ENCODE measurements at places on chromosomes 1 and 21. TPM values are rescaled to one million over a fixed set of nuclear protein-coding genes. Genes with fewer than 3 reads are reported as not detected.

DNA sequence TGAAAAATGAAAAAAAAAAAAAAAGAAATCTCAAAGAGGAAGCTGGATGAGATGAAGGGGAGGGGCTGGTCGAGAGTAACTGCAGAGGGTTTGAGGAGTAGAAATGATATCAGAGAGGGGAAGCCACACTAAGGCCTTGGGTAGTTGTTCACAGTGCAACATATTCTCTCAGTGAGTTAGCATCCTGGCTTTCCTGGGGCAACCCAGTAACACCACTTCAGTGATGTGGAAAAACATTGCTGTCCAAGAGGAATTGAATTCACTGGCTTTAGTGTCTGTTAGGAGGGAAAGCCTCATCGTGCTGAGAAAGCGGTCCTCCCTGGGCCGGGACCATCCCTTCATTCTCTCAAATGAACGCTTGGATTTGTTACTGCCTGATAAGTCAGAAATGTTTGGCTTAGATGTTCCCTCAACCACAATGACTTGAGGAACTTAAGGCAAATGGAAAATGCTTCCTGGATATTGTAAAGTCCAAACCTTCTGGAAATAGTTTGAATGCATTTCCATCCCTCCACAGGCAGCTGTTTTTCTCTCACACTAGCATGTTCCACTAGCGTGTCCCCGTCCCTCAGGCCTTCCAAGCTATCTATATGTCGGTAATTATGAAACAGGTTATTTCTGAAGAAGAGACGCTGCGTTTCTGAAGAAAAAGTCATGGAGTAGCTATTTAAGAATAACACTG, 12.2 kb downstream of the TGFB2 start:
- DNase-seq, result no peak
- no peaks in the 10 kb centered on the region for H3K4me1 ChIP-seq
- H3K27ac ChIP-seq, result no peak overlapping the region
- no peaks in the 10 kb centered on the region for H3K36me3 ChIP-seq
- H3K27me3 ChIP-seq, result no peaks in the 10 kb centered on the region

DNA sequence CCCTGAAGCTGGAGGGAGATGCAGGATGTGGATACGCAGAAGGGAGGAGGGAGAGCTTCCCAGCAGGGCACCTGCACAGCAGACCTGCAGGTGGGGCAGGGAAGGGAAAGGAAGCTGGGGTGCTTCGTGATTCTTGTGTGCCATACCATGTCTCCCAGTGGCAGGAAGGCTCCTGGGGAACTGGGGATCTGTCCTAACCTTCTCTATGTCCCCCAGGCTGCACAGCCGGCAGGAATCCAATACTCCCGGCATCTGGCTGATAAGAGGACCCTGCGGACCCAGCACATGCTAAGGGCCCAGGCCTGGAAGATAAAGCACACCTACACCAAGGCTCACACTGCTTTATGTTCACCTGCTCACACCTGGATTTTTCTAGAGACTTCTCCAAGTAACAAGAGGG, 79.4 kb downstream of the ITPKB start:
- peaks cover 17% of the 10 kb centered on the region for H3K4me1 ChIP-seq
- peak overlapping the region; percentile 63 for H3K4me3 ChIP-seq
- DNase-seq, result no peak

GRCh38 chr1:81004011-81004410, 796.7 kb upstream of the ADGRL2 start:
- no peaks in the 10 kb centered on the region for H3K4me1 ChIP-seq
- H3K36me3 ChIP-seq, result no peaks in the 10 kb centered on the region
- no peaks in the 10 kb centered on the region for H3K27me3 ChIP-seq
- DNase-seq, result no peak
- no peak overlapping the region for H3K4me3 ChIP-seq

GRCh38 chr1:218778257-218779126, 395.2 kb upstream of the LYPLAL1 start:
- H3K36me3 ChIP-seq, result no peaks in the 10 kb centered on the region
- no peaks in the 10 kb centered on the region for H3K27me3 ChIP-seq
- no peak overlapping the region for H3K27ac ChIP-seq
- DNase-seq, result no peak

DNA sequence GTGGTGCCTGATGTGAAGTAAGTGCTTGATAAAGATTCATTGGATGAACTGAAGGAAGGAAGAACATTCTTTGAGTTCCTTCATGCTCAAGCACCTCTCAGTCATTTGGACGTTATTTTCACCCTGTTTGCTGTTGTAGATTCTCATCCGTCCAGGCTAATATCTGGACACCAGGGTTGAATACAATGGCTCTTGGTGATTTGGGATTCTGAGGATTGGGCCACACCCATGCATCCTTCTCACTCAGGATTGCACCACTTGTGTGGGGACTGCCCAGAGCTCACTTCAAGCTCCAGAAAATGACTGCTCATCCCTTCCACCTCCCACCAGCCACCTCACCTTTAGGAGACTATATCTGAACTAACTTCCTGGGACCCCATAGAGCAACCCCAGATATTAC, 117.1 kb upstream of the IPO9 start:
- no peaks in the 10 kb centered on the region for H3K36me3 ChIP-seq
- H3K4me3 ChIP-seq, result no peak overlapping the region
- no peak for DNase-seq
- no peaks in the 10 kb centered on the region for H3K27me3 ChIP-seq
- H3K27ac ChIP-seq, result no peak overlapping the region

GRCh38 chr1:46554597-46555381, 3.3 kb upstream of the KNCN start:
- no peak overlapping the region for H3K27ac ChIP-seq
- H3K27me3 ChIP-seq, result no peaks in the 10 kb centered on the region
- no peaks in the 10 kb centered on the region for H3K36me3 ChIP-seq
- H3K4me1 ChIP-seq, result peaks cover under 1% of the 10 kb centered on the region
- H3K4me3 ChIP-seq, result no peak overlapping the region

- no peak overlapping the region for H3K27ac ChIP-seq
- H3K36me3 ChIP-seq, result no peaks in the 10 kb centered on the region
- no peak overlapping the region for H3K4me3 ChIP-seq
- no peak for DNase-seq
- no peaks in the 10 kb centered on the region for H3K27me3 ChIP-seq
- H3K4me1 ChIP-seq, result no peaks in the 10 kb centered on the region
Measured at GRCh38 chr1:116697548-116698243, 30.2 kb upstream of the IGSF3 start.

GRCh38 chr1:174157157-174157806, 2.0 kb upstream of the RABGAP1L start:
- no peak overlapping the region for H3K27ac ChIP-seq
- H3K4me3 ChIP-seq, result no peak overlapping the region
- no peaks in the 10 kb centered on the region for H3K27me3 ChIP-seq
- H3K4me1 ChIP-seq, result peaks cover 35% of the 10 kb centered on the region

- no peaks in the 10 kb centered on the region for H3K36me3 ChIP-seq
- no peak overlapping the region for H3K27ac ChIP-seq
- 0 out of 2 replicates have a peak, but pooled peaks cover 3% of the 10 kb centered on the region for H3K27me3 ChIP-seq
- H3K4me1 ChIP-seq, result no peaks in the 10 kb centered on the region
Measured at GRCh38 chr1:241186716-241187115, 170.3 kb downstream of the RGS7 start.

DNA sequence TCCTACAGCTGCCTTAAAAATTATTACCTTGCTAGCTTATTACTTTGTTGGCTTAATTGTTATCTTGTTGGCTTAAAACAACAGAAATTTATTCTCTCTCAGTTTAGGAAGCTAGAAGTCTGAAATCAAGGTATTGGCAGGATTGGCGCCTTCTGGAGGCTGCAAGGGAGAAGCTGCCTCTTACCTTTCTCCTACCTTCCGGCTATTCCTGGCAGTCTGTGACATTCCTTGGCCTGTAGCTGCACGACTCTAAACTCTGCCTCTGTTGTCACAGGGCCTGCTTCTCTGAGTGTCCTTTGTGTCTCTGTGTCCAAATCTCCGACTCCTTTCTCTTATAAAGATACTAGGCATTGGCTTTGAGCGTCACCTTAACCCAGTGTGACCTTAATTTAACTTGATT, 579.9 kb upstream of the B3GALT2 start:
- H3K27me3 ChIP-seq, result no peaks in the 10 kb centered on the region
- no peak for DNase-seq
- no peak overlapping the region for H3K27ac ChIP-seq
- H3K4me3 ChIP-seq, result no peak overlapping the region

GRCh38 chr1:3188150-3188971, 119.4 kb downstream of the PRDM16 start:
- H3K27ac ChIP-seq, result no peak overlapping the region
- no peaks in the 10 kb centered on the region for H3K4me1 ChIP-seq
- H3K4me3 ChIP-seq, result no peak overlapping the region
- no peaks in the 10 kb centered on the region for H3K27me3 ChIP-seq
- no peaks in the 10 kb centered on the region for H3K36me3 ChIP-seq

GRCh38 chr1:244154508-244154871, 103.4 kb downstream of the ZBTB18 start:
- H3K36me3 ChIP-seq, result no peaks in the 10 kb centered on the region
- no peak overlapping the region for H3K27ac ChIP-seq
- H3K4me3 ChIP-seq, result no peak overlapping the region
- no peak for DNase-seq
- no peaks in the 10 kb centered on the region for H3K27me3 ChIP-seq

- peaks cover 51% of the 10 kb centered on the region for H3K36me3 ChIP-seq
- DNase-seq, result no peak
- no peaks in the 10 kb centered on the region for H3K27me3 ChIP-seq
- H3K4me1 ChIP-seq, result peaks cover 93% of the 10 kb centered on the region
- H3K27ac ChIP-seq, result peak overlapping the region; percentile 64
Measured at GRCh38 chr1:42941640-42942330, 16.9 kb downstream of the SLC2A1 start.

DNA sequence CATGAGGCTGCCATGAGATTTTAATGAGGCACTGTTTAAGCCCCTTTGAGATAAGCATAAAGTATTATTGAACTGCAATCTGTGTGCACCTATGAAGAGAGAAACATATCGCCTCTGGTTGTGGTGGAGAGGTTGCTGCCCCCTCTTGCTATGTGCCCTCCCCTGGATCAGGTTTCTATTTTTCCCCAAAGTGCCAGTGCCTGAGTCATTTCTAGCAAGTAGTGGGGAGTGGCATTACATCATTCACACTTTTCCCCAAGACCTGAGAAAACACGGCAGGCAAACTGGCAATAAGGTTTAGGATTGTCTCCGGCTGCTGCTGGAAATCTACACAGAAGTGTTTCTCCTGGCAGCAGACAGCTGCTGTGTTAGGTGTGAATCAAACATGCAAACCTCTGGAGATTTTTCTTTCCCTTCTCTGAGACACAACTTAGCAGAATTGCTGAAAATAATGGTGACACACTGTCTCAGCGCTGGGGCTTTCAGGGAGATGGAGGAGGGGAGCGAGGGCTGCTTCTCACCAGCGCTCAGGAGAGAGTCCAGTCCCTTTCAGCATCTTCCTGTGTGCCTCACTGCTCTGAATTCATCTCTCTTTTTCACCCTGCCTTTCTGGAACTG, 13.7 kb upstream of the RGS16 start:
- H3K27ac ChIP-seq, result peak overlapping the region; percentile 76
- H3K4me3 ChIP-seq, result no peak overlapping the region
- no peak for DNase-seq
- H3K36me3 ChIP-seq, result no peaks in the 10 kb centered on the region

GRCh38 chr1:173127369-173128307, 76.9 kb upstream of the TNFSF18 start:
- no peak overlapping the region for H3K27ac ChIP-seq
- DNase-seq, result no peak
- H3K4me3 ChIP-seq, result no peak overlapping the region
- H3K36me3 ChIP-seq, result no peaks in the 10 kb centered on the region
- no peaks in the 10 kb centered on the region for H3K27me3 ChIP-seq
- peaks cover 8% of the 10 kb centered on the region for H3K4me1 ChIP-seq

- no peaks in the 10 kb centered on the region for H3K27me3 ChIP-seq
- peak; percentile 22 for DNase-seq
- H3K4me3 ChIP-seq, result no peak overlapping the region
- H3K36me3 ChIP-seq, result no peaks in the 10 kb centered on the region
- no peak overlapping the region for H3K27ac ChIP-seq
Measured at GRCh38 chr1:23650344-23650990, 41.1 kb upstream of the RPL11 start.

DNA sequence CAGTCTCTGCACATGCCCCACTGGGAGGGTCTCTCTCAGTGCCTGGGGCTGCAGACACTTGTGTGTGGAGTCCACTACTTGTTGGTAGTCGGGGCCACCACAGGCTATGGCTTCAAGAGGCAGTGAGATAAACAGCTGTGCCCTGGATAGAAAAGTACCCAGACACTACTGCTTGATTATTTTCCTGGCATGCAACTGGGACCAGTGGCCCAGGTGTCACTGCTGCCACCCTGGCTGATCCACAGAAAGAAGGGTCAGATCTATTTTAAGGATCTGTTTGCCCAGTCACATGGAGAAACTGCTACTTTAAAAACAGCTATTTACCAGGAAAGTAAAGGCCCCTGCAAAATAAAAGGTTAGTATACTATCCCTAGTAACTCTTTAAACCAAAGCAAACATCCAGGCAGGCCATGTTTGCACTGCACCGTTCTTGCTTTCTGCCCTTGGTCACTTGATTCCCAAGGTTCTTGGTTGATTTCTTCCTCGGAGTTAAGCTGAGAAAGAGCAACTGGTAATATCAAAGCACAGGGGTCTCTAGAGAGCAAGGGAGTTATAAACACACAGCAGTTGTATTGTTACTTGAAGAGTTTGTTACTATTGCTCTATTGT, 99.9 kb downstream of the GLUL start:
- no peak for DNase-seq
- no peaks in the 10 kb centered on the region for H3K4me1 ChIP-seq
- H3K27me3 ChIP-seq, result no peaks in the 10 kb centered on the region
- H3K36me3 ChIP-seq, result no peaks in the 10 kb centered on the region
- no peak overlapping the region for H3K27ac ChIP-seq

- H3K36me3 ChIP-seq, result no peaks in the 10 kb centered on the region
- H3K27me3 ChIP-seq, result no peaks in the 10 kb centered on the region
- peaks cover 5% of the 10 kb centered on the region for H3K4me1 ChIP-seq
Measured at GRCh38 chr1:162905174-162906158, 44.5 kb upstream of the CCDC190 start.

The LGALS8 gene
- 7.9 TPM for total RNA-seq

The RIMS3 gene
- 5.5 TPM for total RNA-seq

The MROH7 gene
- not detected for total RNA-seq

The MX2 gene
- total RNA-seq, result 31.0 TPM

The UHMK1 gene
- 98.3 TPM for total RNA-seq

The LENEP gene
- total RNA-seq, result not detected

The ZNF593OS gene
- not detected for total RNA-seq
